SK-N-SH treated with all-trans-retinoic acid at 6 μM for 48 hours (cell line): ENCODE measurements at places on chromosomes 13 and 19.

GRCh38 chr19:42153672-42154433 lies 21.6 kb upstream of the POU2F2 start:
- ATAC-seq, result no peak

- no peak for ATAC-seq
These were observed 407.5 kb downstream of the SPRY2 start for GRCh38 chr13:79933389-79933788.

DNA sequence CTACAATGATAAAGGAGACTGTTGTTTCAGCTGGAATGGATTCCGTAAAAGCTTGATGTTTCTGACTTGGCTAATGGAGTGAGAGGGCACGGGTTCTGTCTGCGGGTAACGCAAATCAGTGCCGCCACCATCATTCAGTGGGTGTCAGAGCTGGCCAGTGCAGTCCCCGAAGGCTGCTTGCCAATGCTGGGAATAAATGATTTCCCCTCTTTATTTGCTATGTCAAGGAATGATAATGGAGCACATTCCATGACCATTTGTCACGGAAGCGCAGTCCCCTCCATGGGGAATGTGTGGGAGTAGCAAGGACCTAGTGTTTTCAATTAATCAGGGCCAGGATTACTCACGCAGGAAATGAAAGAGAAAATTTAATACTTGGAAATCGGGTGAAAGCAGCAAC lies 899.3 kb downstream of the UQCRFS1 start:
- ATAC-seq, result peak; percentile 54; the same call in 2 of the 3 replicates

- ATAC-seq, result no peak
These were observed 48.4 kb upstream of the UFM1 start for GRCh38 chr13:38301236-38301635.

GRCh38 chr19:17394891-17395415 lies 957 bp upstream of the CCDC194 start:
- no peak for ATAC-seq

DNA sequence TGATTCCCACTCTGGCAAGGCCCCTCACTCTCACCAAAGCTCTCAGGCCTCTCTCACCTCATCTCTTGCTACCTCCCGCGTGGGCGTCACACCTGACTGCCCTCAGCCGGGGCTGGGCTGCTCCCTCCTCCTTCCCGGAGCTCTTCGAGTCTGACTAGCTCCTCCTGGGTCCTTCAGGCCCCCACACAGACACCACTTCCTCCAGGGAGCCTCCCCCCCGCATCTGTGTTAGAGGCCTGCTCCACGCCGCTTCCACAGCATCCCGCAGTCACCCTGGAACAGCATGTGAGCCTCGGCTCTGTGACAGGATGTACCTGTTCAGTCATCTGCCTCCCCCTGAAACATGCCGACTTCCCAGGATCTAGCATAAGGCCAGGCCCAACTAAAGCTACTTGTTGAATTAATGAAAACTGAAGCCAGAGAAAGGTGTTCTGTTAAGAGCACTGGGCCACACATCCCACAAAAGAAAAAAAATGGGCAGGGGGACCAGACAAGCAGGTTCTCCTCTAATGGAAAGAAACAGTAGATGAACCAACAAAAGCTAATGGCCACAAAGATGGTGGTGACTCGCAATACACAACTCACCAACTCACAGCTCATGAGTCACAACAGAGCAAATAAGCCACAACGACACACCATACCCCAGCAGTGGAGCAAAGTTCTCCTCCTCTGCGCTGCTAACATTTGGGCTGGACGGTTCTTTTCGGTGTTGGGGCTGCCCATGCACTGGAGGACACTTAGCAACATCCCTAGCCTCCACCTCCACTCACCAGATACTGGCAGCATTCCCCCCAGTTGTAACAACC lies 3.0 kb downstream of the PPP6R1 start:
- ATAC-seq, result no peak

DNA sequence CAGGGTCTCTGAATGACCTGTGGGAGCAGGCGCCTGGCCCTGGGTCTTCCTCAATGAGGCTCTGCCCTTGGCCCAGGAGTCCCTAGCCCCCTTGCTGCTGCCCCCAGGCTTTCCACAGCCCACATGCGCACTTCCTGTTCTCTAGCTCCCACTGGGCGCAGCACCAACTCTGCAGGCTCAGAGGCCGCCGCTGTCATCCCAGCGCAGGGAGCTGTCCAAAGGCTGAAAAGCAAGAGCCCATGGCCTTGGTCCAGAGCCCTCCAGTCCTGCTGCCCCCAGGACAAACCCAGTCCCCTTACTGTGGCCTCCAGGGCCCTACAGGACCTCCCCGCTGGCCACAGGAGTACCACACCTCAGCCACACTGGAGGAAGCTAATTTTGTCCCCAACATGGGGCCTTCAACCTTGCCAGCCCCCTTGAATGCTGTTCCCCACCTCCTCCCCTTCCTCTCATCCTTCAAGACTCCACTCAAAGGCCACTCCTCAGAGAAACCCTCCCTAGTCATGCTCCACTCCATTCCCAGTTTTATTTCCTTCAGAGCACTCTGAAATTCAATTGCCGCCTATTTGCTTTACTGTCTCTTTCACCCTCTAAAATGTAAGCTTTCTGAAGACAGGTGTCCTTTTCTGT lies 8.0 kb upstream of the POU2F2 start:
- ATAC-seq, result peak; percentile 81

DNA sequence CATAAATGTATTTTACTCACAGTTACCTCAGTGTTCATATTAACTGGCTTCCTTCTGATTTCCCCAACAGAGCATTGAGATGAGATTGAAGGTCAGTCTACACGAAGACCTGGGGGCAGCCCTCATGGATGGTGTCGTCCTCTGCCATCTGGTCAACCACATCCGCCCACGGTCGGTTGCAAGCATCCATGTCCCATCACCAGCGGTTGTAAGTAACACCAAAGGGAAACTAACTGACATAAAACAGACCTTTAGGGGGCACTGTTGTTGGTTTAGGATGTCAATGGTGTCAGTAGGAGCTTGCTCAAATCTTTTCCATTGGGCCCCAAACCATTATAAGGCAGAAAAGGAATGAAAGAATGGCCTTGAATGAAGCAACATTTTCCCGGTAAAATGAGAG lies 68.2 kb downstream of the ESD start:
- no peak for ATAC-seq

DNA sequence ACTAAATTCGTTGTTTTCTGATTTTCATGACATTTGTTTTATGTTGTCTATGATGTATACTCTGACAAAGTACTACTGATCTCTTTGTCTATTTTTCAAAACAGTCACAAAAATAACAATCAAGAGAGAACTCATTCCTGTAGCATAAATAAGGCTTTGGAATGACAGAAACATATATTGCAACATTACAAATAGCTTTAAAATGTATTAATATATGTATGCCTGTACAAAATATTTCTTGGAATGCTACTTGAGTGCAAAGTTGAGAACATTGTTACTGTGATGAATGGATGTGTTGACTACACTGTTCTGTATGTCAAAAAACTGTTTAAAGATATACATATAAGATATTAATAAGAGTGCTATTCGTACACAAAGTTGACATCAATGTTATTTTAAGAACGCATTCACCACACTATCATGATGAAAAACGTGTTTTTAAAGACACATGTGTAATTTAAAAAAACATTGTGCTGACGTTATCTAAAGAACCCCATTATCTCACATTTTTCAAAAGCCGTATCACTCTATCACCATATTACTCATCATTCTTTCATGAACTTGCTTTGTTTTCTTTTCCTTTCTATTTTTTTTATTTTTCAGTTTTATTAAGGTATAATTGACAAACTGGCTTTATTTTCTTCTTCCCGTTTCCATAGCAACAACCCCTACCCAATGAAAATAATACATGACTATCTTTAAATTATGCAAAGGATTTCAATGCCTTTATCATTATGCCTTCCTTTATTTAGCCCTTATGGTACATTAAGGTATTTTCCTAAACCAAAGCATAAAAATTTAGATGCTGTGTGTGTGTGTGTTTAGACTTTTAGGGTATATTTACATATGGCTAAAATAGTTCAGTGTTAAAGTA lies 918.8 kb downstream of the SLITRK1 start:
- no peak for ATAC-seq

GRCh38 chr19:38298821-38299680 lies 5.0 kb upstream of the C19orf33 start:
- ATAC-seq, result no peak

DNA sequence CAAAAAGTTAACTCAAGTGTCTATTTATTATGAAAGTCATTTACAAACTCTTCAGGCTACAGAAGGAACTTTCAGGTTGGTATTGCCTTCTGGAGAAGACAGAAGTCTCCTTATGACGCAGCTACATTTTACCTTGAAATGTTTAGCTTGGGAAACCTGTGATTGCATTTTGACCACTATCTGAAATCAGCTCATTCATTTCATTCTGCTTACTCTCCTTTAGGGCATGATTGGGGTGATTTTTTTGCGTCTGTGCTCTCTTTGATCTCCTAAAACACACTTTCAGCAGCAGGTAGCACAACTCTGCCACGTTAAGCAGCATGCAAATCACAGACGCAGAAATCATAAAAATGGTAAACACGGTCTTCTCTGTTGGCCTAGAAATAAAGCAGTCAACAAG lies 9.6 kb downstream of the GJB6 start:
- ATAC-seq, result no peak

- ATAC-seq, result no peak
These were observed 443.7 kb upstream of the PRR20A start for GRCh38 chr13:56697011-56697410.

DNA sequence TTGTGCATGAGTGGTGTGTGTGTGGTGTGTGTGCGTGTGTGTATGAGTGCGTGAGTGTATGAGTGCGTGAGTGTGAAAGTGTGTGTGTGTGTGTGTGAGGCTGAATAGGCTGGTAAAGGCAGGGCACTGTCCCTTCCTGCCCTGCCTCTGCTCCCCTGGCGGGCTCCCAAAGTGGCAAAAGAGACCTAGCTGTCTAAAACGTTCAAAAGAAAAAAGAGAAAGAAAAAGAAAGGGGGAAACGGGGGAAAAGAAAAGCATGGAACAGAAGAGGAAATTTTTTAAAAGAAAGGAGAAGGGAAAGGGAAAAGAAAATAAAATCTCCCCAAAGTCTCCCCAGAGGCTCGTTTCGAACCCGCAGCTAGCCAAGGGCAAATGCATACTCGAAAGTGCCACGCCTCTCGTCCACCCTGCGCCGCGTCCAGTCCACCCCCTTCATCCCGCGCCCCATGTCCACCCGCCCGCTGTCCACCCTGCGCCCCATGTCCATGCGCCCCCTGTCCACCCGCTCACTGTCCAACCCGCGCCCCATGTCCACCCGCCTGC lies 37.0 kb upstream of the FLT1 start:
- ATAC-seq, result peak; percentile 12

GRCh38 chr13:68030152-68030809 lies 800.1 kb upstream of the PCDH9 start:
- ATAC-seq, result no peak
